ENCODE measurements at places on chromosomes 4 and X.

DNA sequence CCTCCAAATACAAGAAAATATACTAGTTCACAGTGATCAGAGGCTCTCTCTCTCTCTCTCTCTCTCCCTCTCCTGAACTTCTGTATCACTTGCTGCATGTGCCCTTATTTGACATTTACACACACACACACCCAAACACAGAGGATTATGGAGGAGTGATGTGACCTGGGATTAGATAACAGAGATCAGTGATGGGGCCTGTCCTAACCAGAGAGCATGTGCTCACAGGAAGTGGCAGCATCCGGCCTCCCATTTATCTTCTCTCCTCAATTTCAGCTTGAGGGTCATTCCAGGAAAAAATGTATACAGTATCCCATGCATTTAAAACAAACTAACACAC lies 143.0 kb downstream of the TSPAN5 start:
- no peak for DNase-seq

DNA sequence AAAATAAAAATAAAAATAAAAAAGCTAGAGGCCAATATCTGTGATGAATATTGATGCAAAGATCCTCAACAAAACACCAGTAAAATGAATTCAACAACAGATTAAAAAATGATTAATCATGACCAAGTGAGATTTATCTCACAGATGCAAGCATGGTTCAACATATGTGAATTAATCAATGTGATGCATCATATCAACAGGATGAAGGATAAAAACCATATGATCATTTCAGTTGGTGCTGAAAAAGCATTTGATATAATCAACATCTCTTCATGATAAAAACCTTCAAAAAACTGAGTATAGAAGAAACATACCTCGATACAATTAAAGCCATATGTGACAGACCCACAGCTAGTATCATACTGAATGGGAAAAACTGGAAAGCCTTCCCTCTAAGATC lies 18.9 kb downstream of the TCEAL1 start:
- DNase-seq, result no peak

- DNase-seq, result no peak
Measured at GRCh38 chrX:104618106-104618895, 52.3 kb downstream of the IL1RAPL2 start.

DNA sequence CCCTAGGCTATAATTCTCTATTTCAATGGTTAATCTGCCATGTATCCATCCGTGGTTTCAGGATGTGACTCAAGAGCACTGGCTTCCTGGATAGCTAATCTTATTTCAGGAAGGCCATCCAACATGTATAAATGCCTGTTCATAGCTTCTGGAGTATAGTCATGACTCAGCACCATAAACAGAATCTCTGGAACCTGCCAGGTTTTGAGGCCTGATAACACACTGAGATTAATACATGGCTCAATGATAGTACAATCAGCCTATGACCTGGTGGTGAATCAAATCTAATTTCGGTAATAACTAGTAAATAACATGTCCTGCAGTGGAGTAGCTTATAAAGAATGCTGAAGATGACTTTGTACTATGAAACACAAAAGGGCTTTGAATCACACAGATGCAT lies 5.7 kb upstream of the IL13RA2 start:
- DNase-seq, result no peak

DNA sequence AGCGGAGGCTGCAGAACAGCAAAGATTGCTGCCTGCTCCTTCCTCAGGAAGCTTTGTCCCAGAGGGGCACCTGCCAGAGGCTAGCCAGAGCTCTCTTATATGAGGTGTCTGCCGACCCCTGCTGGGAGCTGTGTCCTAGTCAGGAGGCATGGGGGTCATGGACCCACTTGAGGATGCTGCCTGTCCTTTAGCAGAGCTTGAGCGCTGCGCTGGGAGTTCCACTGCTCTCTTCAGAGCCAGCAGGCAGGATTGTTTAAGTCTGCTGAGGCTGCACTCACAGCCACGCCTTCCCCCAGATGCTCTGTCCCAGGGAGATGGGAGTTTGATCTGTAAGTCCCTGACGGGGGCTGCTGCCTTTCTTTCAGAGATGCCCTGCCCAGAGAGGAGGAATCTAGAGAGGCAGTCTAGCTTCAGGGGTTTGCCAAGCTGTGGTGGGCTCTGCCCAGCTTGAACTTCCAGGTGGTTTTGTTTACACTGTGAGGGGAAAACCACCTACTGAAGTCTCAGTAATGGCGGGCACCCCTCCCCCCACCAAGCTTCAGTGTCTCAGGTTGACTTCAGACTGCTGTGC lies 10.9 kb downstream of the DCK start:
- DNase-seq, result no peak

DNA sequence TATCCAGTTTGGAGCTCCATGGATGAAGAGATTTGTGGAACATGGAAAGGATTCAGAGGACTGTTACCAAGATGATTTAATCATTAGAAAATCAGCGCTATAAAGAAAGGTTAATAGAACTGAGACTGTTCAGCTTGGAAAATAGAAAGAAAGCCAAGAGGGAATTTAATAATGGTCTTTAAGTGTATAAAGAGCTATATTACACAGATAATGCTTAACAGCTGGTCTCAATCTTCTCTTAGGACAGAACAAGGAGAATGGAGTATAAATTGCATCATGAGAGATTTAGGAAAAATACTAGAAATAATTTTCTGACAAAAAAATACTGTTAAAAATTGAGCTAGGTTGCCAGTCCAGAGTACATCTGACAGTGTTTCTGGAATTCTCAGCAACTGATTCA lies 91.3 kb upstream of the MAGEC2 start:
- no peak for DNase-seq

DNA sequence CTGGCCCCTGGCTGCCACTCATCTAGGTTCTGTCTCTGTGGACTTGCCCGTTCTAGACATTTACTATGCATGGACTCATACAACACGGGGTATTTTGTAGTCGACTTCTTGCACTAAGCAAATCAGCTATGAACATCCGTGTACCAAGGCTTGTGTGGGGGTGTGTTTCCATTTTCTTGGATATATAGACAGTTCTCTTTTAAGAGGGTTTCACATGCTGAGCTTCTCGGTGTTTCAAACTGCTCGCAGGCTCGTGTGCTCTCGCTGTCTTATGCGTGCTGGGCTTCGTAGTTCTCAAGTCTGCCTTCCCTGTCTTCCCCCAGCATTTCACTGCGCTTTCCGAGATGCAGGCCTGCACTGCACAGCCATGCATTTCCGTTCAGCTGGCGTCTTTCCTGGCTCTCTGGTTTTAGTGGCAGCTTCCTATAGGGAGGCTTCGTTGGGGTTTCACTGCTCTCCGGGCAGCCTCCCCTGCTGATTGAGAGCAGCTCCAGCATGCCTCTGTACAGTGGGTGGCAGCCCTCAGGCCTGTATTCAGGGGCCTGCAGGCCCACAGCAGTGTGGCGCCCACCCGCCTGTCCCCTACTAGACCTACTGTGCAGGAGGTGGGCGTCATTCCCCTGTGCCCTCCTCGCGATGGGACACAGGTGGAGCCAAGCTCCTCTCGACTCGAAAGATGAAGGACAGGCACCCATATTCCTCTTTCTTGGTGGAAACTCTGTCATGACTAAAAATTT lies 27.6 kb downstream of the ZBTB49 start:
- no peak for DNase-seq

GRCh38 chr4:18630218-18631110 lies 608.9 kb upstream of the LCORL start:
- DNase-seq, result no peak

GRCh38 chr4:110710070-110710469 lies 87.2 kb upstream of the PITX2 start:
- no peak for DNase-seq

GRCh38 chr4:150173432-150173861 lies 95.2 kb downstream of the DCLK2 start:
- no peak for DNase-seq
